ENCODE measurements at places on chromosomes 6 and 20.

- DNase-seq, result no peak
These were observed 42.1 kb downstream of the GMDS start for GRCh38 chr6:2203264-2203663.

DNA sequence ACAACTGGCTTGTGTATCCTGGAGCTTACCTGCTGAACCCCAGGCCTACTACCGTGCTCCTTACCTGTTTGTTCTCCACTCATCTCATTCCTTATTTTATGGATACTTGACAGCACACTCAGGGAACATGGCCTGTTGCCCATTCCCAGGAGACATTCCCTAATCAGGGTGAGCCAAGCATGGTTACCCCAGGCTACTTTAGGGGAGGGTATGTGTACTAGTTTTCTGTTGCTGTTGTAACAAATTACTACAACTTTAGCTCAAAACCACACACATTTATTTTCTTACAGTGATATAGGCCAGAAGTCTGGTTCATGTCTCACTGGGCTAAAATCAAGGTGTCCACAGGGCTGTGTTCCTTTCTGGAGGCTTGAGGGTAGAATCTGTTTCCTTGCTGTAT is 15.0 kb upstream of the TRAM2 start:
- no peak for DNase-seq

DNA sequence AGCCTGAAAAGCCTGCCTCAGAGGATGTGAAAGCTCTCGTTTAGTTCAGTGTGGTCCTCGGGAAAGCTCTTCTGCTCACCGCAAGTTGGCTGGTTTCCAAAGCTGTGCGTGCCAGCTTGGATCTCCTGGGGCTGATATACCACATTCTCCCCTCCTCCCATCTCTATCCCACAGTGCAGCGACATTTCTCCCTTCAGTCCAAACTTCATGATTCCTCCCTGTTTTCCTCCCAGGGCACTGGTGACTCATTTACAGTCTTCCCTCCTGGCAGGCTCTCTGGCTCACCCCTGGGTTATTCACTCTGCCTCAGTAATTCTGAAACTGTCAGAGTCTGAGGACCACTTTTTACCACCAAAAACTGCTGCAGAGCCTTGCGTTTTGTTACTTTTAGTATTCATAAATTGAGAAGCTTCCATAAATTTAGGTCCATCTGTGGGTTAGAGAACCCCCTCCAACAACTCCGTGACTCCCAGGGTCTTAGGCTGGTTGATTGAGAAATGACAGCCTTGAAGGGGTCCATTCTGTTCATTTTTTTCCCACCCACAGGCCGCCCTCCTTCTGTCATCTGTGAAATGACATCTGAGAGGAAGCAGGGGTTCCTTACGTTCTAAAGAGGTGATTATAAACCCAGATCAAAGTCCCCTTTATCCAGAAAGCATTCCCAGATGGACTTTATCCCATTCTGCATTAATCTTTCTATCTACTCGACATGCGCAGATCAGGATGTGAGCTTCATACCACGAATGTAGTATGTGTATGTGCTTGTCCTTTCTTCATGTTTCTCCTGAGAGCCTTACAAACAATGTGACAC is 6.1 kb downstream of the TRIM10 start:
- DNase-seq, result no peak

- no peak for DNase-seq
These were observed 36.2 kb downstream of the RIOK1 start for GRCh38 chr6:7425808-7426190.

- DNase-seq, result no peak
These were observed 119.0 kb upstream of the DST start for GRCh38 chr6:56761651-56762050.

- DNase-seq, result no peak
These were observed 15.8 kb downstream of the TIAM2 start for GRCh38 chr6:155010940-155011339.

GRCh38 chr6:126176282-126176681 is 163.6 kb upstream of the CENPW start:
- DNase-seq, result no peak

DNA sequence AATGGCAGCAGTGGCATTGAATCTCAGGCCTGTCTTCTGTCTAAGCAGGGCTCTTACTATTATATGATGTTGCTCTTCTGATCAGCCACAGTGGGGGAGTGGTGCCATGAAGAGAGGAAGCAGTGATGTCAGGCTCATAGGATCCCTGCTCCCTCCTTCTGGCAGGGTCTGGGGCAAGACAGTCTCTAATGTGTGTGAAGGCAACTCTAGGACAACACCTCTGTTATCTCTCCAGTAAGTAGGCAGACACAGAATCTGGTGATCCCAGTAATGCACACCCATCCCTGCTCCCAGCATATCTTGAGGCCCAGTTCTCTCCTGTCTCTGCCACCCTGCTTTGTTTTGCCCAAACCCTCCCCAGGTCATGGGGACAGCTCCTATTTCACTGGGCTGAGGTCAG is 8.8 kb downstream of the C20orf202 start:
- DNase-seq, result no peak

DNA sequence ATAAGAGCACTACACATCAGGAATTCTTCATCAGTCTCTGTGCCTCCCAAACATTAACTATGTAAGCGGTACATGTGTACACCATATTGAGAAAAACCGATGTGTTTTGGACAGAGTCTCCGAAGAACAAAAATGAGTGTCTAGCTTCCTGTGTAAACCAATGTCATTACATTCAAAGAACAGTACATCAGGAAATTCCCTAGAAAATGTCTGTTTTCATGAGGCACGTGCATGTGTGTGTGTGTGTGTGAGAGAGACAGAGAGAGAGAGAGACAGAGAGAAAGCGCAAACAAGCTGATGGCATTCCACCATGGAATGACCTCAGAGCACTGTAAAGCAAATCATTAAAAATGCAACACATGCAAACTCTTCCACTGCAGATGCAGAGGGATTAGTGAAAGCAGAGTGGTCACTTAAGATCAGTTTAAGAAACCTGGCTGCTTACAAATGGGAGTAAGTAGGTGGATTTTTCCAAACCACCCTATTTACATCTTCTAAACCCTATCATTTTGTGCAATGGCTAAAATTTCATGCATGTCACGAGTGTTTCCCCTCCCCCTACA is 133.9 kb downstream of the HIVEP2 start:
- DNase-seq, result no peak

GRCh38 chr6:83257791-83258190 is 64.6 kb downstream of the RWDD2A start:
- no peak for DNase-seq

DNA sequence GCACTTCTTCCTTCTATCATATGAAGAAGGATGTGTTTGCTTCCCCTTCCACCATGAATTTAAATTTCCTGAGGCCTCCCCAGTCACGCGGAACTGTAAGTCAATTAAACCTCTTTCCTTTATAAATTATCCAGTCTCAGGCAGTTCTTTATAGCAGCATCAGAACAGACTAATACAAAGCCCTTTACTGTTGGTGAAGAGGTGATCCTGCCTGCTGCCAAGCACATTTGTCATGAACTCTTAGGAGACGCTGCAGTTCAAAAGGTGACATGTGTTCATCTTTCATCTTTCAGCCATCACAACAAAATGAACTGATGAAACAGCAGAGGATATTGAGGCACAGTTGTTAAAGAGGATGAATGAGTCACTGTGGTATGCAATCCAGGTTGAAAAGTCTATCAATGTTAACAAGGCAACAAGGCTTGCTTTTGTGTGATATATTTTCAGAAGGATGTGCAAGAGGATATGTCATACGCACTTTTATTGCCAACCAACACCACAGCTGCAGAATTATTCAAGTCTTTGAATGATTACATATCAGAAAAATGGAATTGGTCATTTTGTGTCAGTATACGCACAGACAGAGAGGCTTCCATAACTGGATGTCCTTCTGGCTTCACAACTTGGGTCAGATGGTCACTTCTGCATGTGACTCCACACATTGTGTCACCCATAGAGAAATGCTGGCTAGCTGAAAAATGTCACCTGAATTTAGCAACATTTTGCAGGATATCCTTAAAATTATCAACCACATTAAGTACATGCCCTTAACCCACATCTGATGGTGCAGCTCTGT is 52.4 kb upstream of the PLN start:
- DNase-seq, result no peak

DNA sequence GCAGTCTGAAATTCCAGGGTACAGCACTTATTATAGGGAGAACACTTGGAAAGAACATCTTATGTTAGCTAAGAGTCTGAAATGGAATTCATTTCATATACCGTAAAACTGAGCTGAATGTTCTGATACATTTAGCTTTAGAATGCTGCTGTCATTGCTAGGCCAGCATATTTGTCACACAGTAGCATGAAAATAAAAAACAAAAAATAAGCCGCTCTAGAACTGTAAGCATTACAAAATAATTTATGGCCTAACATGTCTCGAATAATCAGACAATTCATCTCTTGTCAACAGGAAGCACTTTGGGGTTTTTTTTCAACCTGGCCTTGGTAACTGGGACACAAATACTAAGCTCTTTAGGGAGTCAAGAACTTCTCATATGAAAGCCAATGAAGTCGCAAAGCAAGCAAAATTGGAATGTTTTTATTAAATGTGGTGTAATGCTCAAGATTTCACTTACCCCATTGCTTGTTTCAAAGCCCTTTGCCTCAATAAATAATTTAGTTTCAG is 115.7 kb downstream of the PHACTR1 start:
- no peak for DNase-seq

GRCh38 chr6:146813554-146813953 is 214.8 kb downstream of the ADGB start:
- no peak for DNase-seq

GRCh38 chr20:16701296-16701695 is 28.5 kb upstream of the SNRPB2 start:
- peak; percentile 32 for DNase-seq

DNA sequence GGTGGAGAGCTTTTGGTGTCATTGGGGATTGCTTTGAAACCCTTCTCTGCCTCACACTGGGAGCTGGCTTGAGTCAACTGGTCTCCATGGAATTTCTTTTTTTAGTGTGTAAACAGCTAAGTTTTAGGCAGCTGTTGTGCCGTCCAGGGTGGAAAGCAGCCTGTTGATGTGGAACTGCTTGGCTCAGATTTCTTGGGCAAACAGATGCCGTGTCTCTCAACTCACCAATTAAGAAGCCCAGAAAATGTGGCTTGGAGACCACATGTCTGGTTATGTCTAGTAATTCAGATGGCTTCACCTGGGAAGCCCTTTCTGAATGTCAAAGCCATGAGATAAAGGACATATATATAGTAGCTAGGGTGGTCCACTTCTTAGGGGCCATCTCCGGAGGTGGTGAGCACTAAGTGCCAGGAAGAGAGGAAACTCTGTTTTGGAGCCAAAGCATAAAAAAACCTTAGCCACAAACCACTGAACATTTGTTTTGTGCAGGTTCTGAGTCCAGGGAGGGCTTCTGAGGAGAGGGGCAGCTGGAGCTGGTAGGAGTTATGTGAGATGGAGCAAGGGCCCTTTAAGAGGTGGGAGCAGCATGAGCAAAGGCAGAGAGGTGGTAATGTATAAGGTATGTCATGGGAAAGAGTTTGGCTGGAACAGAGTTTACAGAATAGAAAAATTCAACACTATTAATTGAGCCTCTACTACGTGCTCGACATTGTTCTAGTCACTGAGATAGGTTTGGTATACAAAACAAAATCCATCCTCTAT is 31.2 kb downstream of the SRSF3 start:
- DNase-seq, result no peak

GRCh38 chr6:113818578-113818977 is 38.6 kb upstream of the MARCKS start:
- DNase-seq, result no peak

DNA sequence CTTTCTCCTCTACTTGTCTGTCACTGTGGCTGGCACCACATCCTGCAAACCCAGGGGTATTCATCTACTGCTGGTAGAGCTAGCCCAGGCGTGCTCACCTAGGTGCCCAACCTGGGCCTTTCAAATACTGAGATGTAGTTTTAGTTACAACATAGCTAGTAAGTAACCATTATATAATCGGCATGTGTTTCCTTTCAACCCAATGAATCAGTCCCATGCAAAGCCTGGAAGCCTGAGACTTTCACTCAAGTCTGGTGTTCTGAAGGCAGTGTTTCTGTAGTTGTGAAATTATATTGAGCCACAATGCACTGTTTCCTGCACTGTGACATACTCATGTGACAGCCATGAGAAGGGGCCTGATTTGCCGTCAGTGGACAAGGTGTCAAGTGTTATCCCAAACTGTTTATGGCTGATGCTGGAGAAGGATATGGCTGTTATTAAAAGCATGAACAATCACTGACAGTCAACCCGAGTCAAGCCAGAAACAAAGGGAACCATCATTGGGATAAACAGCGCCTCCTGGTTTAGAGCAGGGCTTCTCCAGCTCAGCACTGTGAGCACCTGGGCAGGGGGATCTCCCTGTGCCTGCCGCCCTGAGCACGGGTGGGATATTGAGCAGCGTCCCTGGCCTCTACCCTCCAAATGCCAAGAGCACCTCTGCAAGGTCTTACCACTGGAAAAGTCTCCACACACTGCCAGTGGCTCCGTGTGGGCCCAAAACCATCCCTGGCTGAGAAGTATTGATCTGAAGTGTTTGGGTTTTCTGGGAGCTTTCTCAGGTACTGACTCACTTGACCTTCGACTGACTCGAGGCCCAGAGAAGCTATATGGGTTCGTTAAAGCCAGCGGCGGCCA is 1.6 kb downstream of the PSMA7 start:
- no peak for DNase-seq

DNA sequence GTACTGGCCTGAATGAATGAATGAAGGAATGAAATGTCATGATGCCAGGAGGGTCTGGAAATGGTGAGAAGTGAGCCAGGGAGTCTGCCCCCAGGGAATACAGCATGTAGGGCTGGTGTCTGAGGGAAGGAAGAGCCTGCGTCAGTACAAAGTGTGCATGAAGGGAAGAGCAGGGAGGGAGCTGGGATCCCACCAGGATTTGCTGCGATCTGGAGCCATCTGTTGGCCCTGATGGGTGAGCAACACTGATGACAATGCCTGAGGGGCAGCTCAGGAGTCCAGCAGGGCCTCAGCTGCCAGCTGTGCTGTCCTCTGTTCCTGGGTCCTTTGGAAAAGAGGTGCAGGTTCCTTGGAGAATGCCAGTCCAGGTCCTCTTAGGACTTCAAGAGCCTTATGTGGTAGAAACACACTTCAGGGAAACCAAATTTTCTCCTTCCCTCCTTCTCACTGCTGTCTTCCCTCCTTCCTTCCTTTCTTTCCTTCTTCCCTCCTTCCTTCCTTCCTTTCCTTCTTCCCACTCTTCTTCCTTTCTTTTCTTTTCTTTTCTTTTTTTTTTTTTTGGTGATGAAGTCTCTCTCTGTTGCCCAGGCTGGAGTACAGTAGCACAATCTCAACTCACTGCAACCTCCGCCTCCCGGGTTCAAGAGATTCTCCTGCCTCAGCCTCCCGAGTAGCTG is 11.5 kb downstream of the BPI start:
- no peak for DNase-seq

- no peak for DNase-seq
These were observed 33.9 kb downstream of the ZNF133 start for GRCh38 chr20:18321976-18322950.
